Stimulated activated CD4-positive, alpha-beta T cell treated with anti-CD3 and anti-CD28 coated beads, Interleukin-4, amount 100 ng/mL, for 1 hour (primary cell): ENCODE measurements at places on chromosomes 13 and 19.

- no peak for DNase-seq
Observed at GRCh38 chr13:66009241-66009640, 1220.9 kb downstream of the PCDH9 start.

DNA sequence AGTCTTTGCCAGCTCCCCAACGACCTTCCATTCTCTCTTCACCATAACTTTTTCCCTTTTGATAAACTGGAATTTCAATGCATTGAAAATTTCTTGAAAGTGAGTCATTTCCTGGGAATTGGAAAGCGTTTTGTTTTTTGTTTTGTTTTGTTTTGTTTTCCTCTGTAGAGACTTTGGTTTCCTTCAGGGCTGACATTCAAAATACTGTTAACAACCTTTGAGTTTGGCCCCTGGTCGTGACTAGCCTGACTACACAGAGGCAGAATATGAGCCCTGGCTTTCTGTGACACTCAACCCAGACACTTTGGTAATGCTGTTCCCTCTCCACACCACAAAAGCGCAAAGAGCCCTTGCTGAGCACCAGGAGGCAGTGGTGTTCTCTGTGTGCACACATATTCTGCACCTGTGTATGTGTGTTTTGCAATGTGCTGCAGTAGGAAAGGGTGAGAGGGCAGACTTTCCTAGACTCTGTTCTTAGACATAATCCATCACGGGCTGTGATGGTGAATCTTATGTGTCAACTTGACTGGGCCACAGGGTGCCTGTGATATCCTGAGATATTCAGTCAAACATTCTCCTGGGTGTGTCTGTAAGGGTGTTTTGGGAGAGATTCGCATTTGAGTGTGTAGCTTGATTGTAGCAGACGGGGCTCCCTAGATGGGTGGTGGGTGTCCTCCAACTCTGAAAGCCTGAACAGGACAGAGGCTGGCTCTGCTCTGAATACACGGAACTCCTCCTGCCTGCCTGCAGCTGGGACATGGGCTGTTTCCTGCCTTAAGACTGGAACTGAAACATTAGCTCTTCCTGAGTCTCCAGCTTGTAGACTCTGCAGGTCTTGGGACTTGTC is 29.5 kb upstream of the ANKRD10 start:
- peak; percentile 15 for DNase-seq

- no peak for DNase-seq
Observed at GRCh38 chr19:44690131-44690440, 8.9 kb upstream of the CEACAM16 start.

DNA sequence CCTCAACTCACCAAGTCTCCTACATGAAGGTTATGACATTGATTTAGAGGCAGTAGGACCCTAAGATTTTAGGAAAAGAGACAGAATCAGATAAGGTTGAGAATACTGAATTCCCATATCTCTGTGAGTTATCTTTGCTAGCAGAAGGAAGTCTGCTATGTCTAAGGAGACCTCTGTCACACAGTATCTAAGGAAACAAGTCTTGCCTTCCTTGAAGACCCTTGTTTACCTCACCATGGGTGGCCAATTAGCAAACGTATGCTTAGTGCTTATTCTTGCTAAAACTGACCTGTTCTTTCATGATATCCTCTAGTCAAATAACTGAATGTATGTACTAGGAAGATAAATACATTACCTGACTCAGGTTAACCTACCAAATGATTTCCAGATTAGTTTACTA is 855.4 kb upstream of the SLITRK1 start:
- no peak for DNase-seq

GRCh38 chr13:98535501-98536354 is 41.2 kb downstream of the STK24 start:
- no peak for DNase-seq

- DNase-seq: no peak
Observed at GRCh38 chr19:2213799-2214198, 22.3 kb downstream of the PLEKHJ1 start.

- DNase-seq: no peak
Observed at GRCh38 chr13:65677906-65678305, 1552.2 kb downstream of the PCDH9 start.

DNA sequence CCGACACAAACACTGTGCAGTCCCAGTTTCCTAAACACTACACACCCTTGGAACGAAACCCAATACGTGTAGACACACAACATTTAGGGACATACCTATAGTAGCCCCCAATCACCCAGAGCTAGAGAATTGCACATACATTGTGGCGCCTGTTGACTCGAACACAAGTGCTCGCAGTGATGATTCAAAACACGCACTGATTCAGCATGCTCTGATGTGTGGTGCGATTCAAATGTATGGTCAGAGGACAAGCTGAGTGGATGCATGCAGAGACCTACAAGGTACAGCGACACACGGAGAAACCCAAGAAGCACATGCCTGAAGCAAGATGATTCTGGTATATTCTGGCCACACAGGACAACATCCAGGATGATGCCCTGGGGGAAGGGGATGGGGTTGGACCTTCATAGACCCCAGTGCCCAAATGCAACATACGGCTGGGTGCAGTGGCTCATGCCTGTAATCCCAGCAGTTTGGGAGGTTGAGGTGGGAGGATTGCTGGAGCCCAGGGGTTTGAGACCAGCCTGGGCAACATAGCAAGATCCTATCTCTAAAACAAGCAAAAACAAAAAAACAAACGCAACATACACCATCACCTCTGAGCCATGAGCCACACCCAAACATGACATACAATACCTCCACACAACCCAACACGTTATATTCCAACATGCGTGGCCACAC is 997 bp upstream of the KCNN4 start:
- DNase-seq: no peak

DNA sequence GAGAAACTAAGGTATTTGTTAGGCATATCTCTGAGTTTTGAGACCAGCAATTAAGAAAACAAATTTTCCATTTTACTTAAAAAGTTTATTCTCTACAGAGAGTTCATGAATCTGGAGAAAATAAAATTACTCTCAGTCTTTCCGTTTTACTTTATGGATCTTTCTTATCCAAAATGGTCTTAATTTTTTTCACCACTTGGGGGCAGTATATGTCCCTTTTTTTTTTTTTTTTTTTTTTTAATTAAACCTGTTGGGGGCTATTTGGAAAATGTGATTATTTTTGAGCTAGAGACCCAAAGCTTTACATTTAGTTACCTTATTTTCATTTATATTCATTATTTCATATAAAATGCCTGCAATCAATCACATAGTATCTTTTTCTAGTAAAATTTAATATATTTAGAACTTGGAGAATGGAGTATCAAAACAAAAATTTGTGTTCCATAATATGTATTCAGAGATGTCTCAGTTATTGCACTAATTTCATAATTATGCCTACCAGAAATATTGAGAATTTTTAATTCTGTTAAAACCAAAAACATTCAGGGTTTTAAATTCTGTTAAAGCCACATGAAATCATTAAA is 27.1 kb downstream of the PIBF1 start:
- no peak for DNase-seq

- DNase-seq: no peak
Observed at GRCh38 chr13:96431044-96431581, 341.2 kb downstream of the HS6ST3 start.

DNA sequence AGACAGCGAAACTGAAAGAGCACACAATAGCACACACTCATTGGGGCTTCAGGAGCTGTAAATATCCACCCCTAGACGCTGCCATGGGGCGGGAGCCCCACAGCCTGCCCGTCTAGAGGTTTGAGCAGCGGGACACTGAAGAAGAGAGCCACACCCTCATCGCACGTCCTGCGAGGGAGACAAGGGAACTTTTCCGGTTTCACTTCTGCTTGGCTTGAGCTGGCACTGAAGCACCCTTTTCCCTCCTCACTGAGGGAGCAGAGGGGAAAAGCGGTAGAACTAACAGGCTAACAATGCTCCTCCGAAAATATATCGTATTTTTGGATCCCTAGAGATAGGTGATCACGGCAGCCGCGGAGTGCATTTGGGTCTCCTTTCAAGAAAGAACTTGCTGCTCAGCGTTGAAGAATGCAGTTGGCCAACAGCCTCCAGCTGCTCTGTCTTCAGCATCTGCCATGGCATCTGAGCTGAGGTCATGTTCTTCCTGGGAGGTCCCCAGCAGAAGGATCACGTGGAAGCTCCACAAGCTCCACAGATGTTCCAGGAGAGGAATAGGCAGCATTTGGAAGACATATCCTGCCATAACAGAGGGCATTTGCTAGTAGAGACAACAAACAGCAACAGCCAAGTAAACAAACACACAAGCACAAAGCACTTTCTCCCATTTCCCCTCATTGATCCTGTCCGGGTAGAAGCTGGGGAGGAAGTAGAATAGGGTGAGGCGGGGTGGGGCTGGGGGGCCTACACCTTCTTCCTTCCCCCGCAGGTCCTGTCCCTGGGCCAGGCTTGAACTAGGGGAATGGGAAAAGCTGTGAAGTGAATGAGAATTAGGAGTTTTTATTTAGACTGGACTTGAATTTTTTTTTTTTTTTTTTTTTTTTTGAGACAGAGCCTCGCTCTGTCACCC is 44.8 kb upstream of the ALOX5AP start:
- DNase-seq: no peak

DNA sequence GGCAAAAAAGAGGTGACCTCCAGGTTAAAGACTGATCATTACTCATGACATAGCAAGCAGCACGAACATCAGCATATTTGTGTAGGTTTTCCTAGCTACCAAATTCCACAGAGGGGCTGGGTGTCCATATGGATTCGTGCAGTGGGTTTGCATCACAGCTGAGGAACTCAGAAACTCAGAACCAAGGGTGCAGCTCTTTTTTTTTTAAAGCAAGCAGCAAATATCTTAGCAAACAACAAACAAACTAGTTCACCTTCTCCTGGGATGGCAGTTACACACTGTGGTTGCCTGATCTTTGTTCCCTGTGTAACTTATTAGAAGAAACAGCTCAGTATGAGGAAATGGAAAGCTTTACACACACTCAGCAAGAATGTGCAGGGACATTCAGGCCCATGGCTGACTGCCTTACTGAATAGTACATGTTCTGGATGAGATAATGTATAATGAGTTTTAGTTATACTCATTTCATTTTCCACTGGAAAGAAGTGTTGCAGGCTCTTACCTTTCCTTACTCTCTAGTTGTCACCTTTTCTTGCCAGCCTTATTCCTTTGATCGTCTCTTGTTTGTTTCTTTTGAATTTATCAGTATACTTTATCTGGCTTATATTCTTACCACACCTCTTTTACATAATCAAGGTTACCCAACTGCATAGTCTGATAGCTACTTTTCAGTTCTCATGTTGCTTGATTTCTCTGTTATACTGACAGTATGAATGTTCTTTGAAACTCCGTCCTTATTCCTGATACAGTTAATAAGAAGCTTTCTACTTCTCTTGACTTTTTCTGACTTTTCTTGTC is 4.3 kb downstream of the NDFIP2 start:
- DNase-seq: no peak

DNA sequence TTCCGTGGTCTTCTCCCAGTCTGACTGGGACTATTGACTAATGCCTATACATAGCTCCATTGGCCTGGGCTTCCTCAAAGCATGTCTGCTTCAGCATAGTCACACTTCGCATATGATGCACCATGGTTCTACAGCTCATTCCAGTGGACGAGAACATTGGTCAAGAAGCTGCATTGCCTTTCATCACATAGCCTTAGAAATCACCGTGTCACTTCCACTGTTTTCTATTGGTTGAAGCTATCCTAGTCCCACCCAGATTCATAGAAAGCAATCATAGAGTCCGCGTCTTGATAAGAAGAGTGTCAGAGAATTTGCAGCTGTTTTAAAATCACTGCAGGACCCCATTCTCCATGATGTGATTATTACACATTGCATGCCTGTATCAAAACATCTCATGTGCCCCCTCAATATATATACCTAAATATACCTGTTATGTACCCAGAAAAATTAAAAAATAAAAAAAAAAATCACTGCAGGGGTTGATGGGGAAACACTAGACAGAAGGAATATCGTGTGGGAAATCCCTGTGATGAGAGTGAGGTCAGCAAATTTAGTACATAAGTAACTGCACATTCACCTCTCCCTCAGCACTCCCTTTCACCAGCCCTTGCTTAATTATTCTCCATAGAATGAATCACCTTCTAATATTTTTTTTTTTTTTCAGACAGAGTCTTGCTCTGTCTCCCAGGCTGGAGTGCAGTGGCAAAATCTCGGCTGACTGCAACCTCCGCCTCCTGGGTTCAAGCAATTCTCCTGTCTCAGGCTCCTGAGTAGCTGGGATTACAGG is 2.2 kb upstream of the ARHGAP33 start:
- DNase-seq: no peak

DNA sequence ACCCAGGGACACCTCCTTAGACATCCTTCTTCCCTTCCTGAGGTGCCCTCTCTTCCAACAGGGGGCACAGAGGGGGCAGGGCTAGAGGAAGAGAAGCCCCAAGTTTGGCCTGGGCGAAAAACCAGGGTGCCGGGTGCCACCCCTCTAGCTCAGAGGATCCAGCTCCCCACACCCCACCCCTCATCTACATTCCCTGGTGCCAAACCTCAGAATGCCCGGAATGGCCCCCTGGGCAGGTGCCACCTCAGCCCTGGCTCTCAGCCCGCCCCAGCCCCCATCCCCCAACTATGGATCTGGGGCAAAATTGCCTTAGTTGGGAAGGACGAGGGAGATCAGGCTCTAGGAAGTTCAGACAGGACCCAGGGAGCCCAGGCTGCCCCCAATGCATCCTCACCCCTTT is 2.0 kb downstream of the CNN1 start:
- DNase-seq: no peak

DNA sequence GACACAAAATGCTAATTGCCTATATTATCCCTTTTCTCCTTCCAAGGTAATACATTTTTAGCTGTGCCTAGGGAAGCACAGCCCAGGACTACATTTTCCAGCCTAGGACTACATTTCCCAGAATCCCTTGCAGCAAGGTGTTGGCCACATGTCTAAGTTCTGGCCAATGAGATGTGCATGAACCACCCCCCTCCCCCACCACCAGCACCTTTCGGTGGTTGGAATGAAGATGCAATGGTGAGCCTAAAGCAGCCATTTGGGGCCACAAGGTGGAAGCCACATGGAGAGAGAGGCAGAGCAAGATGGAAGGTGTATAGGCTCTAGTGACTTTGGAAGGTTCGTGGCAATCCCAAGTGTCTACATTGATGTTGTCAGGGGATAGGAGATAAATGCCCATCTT is 16.2 kb downstream of the UNC13A start:
- DNase-seq: no peak

DNA sequence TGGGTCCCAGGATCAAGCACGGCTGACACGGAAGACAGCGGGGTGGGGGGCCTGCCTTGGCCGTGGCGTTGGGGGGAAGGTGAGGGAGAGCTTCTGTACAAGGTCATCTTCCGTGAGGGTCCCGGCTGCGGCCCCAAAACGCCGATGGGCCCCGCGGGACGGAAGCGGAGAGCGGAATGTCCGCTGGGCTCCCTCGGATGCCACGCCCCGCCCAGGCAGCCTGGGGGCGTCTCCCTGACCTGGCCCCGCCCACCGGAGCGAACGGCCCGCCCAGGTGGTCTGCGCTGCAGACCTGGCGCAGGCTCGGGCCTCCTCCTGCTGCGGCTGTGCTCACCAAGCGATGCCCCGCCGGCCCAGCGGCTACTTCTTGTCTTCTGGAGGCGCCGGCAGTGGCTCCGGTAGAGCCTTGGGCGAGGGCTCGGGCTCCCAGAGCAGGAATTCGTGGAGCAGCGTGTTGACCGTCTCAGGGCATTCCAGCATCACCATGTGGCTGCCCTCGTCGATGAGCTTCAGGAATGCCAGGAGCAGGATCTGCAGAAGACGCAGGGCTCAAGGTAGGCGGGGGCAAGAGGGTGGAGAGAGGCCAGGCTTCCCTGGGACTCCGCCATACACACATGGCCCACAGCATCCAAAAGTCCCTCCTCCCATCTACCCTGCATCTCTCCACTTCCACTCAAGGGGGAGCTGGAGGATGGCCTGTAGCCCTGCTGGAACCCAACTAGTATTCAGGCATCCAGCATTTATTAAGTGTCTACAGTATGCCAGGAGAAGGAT is 10.7 kb downstream of the ABHD8 start:
- peak; percentile 82 for DNase-seq
